ENCODE measurements at places on chromosomes 2 and 18. TPM values are rescaled to one million over a fixed set of nuclear protein-coding genes. Genes with fewer than 3 reads are reported as not detected.
A peak's percentile ranks its signal among the peaks of the same experiment; 100 is the strongest.

- peaks cover 25% of the 10 kb centered on the region for H3K4me1 ChIP-seq
- H3K27me3 ChIP-seq: no peaks in the 10 kb centered on the region
- H3K27ac ChIP-seq: peak within 1 kb of the TSS; percentile 99
- peak within 1 kb of the TSS; percentile 86 for H3K4me3 ChIP-seq
Observed at GRCh38 chr2:147844697-147845410, at the start of gene ACVR2A. Gene ACVR2A, plus strand, starts transcription at chr2:147845029. Its CDS starts 124 bp downstream, at chr2:147845153.

DNA sequence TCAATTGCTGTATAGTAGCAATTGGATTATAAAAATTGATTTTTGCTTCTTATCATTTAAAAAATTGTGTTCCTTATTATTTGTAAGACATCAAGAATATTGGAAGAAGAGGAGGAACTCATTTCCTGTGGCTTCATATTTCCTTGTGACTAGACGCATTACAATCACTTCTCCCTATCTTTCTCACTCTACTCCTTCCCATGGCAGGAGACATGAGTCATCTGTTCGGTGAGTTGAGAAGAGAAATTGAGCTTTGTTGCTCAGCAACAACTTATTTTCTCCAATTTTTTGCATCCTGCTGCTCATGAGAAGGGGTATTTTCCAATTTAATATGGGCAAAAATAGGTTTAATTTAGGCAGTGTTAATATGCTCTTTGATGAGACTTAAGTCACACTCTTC is 1783.9 kb downstream of the SUCLG1 start:
- H3K27me3 ChIP-seq: no peaks in the 10 kb centered on the region
- H3K4me1 ChIP-seq: no peaks in the 10 kb centered on the region
- no peak overlapping the region for H3K4me3 ChIP-seq

DNA sequence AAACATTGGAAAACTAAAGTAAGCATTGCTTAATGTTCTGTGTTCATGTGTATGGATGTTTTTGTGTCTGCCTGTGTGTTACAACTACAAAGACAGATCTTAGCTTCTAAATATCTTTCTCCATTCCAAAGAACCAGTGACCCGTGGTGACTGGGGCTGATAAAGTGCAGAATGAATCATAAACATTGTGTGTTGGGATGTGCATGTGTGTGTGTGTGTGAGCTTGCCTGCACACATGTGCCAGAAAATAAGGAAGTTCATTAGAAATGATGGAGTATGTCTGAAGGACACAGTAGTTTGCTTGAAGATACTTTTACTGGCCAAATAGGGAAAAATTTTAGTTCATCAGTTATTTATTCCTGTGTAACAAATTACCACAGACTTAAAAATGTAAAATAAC is 756.6 kb upstream of the CELF4 start:
- no peaks in the 10 kb centered on the region for H3K27me3 ChIP-seq
- no peaks in the 10 kb centered on the region for H3K36me3 ChIP-seq
- no peak overlapping the region for H3K27ac ChIP-seq
- H3K4me1 ChIP-seq: no peaks in the 10 kb centered on the region
- no peak overlapping the region for H3K4me3 ChIP-seq

DNA sequence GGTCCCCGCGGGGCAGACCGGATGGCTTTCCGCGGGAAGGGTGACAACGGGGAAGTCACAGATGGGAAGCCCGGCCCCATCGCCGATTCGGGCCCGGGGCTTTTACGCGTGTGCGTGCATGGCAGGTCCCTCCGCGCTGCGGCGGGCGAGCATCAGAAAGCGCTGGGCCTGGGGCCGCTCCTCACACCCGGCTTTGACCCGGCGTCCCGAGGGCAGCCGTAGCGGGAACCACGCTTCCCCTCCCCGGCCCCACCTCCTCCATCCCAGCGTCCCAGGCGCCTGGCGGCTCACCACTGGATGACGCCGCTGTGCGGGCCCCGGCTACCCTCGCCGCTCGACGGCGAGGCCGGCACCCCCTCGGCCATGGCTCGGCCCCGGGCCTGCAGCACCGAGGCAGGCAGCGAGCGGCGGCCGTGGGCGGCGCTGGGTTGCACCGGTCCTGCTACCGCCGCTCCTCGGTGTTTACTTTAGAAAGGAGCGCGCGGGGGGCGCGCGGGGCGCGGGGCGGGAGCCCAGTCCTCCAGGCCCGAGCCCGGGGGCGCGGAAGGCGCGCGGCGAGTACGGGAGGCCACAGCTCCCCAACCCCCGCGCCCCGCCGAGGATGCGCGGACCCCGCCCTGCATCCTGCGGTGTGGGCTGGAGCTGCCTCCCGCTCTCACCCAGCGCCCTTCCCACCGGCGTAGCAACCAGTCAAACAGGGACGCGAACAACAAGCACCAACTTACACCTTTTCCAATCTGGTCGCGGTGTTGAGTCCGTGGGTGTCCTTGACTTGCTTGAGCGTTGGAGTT is 806 bp downstream of the RFX8 start:
- peaks cover 19% of the 10 kb centered on the region for H3K27me3 ChIP-seq
- peaks cover 7% of the 10 kb centered on the region for H3K4me1 ChIP-seq
- peak; percentile 81 for DNase-seq
- no peaks in the 10 kb centered on the region for H3K36me3 ChIP-seq
- H3K27ac ChIP-seq: peak overlapping the region; percentile 76
- H3K4me3 ChIP-seq: peak overlapping the region; percentile 56

DNA sequence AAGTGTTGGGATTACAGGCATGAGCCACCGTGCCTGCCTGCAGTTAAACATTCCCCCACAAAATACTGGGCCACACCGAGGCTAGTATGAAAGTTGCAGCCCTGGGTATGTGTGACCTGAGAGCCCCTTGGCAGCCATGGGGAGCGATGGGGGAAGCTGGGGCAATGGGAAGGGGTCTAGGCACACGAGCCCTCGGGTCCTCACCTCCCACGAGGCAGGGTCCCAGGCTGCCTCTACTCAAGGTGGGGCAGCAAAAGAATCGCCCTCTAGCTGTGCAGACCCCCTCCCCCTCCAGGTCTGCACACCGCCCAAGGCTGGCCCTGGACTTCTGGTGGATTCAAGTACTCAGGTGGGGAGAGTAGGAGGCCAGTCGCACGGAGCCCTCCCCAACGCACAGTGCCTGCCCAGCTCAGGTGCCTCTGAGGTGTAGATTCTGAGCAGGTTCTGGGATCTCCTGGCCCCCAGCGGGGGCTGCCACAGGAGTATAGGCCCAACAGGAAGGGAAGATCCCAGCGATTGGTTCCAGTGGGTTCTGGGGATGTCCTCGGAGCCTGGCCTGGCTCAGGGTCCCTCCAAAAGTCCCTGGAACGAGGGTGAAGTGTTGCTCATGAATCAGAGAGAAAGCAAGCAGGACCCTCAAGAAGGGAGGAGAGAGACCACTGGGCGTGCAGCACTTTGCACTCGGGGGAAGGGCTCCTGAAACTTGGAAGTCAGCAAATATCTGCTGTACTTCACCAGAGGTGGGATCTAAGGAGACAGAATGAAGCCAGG is 2.6 kb downstream of the GPR35 start:
- H3K36me3 ChIP-seq: peaks cover 21% of the 10 kb centered on the region
- H3K27me3 ChIP-seq: no peaks in the 10 kb centered on the region
- no peaks in the 10 kb centered on the region for H3K4me1 ChIP-seq
- no peak for DNase-seq
- no peak overlapping the region for H3K27ac ChIP-seq
- no peak overlapping the region for H3K4me3 ChIP-seq

- no peak for DNase-seq
- H3K27ac ChIP-seq: no peak overlapping the region
- H3K4me1 ChIP-seq: no peaks in the 10 kb centered on the region
- H3K27me3 ChIP-seq: no peaks in the 10 kb centered on the region
- H3K4me3 ChIP-seq: no peak overlapping the region
Observed at GRCh38 chr2:39954346-39954745, 175.3 kb upstream of the THUMPD2 start.

GRCh38 chr2:207260947-207261346 is 95.2 kb upstream of the KLF7 start:
- peaks cover 16% of the 10 kb centered on the region for H3K4me1 ChIP-seq
- no peaks in the 10 kb centered on the region for H3K36me3 ChIP-seq

DNA sequence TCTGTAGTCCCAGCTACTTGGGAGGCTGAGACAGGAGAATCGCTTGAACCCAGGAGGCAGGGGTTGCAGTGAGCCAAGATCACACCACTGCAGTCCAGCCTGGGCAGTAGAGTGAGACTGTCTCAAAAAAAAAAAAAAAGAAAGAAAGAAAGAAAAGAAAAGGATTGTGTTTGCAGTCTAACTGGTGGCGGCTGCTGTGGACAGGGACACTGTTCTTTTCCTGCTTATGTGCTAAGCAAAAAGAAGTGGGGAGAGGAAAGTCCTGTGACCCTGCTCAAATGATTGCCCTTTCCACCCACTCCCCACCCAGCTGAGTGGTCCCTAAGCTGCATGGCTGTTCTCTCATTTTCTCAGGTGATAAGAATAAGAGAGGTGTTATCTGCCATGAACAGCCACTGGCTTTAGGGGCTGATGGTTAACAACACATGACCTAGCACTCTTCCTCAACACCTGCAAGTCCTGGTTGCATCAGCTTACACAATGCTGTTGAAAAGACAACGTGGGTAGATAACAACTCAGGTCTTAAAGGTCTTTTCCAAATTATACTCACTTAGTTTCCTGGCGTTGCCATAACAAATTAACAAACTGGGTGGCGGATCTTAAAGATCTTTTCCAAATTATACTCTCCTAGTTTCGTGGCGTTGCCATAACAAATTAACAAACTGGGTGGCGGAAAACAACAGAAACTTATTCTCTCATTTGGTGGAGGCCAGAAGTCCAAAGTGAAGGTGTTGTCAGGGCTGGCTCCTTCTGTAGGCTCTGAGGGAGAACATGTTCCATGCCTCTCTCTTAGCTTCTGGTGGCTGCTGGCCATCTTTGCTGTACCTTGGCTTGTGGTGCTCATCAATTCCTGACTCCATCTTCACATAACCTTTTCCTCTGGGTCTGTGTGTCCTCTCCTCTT is 90.3 kb upstream of the RTN4 start:
- no peak overlapping the region for H3K4me3 ChIP-seq
- H3K4me1 ChIP-seq: peaks cover 57% of the 10 kb centered on the region
- peak overlapping the region; percentile 3 for H3K27ac ChIP-seq
- no peak for DNase-seq
- H3K27me3 ChIP-seq: no peaks in the 10 kb centered on the region

DNA sequence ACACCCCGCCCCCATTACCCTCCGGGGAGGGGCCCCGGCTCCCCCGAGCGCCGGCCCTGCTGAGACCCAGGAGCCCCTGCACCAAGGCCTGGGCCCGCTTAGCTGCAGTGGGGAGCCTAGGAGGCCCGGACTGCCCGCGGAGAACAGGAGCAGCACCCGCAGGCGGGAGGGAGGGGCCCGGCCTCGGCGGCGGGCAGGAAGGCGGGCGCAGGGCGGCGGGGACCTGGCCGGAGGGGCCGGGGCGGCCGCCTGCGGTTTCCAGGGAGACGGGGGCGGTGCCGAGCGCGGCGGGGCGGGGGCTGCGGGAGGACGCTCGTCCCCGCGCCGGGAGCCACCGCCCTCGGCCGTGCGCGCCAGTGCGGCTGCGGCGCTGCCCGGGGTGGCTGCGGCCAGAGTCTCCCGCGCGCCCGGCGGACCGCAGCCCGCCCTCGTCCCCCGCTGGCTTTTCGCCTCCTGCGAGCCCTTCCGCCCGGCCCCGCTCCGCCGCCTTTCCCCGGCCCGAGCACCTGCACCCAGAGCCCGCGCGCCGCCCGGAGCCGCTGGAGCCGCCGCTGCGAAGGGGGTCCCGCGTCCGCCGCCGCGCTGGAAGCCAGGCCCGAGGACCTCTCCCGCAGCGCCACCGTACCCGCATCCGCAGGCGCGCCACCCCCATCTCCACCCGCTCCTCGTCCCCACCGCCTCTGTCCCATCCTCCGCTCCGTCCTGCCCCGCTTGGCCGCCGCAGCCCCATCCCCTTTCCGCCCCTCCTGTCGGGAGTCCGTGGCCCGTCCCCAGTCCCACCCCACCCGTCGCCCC is 17.2 kb downstream of the GPC1 start:
- no peak overlapping the region for H3K27ac ChIP-seq
- H3K4me3 ChIP-seq: peak overlapping the region; percentile 64
- no peaks in the 10 kb centered on the region for H3K36me3 ChIP-seq

DNA sequence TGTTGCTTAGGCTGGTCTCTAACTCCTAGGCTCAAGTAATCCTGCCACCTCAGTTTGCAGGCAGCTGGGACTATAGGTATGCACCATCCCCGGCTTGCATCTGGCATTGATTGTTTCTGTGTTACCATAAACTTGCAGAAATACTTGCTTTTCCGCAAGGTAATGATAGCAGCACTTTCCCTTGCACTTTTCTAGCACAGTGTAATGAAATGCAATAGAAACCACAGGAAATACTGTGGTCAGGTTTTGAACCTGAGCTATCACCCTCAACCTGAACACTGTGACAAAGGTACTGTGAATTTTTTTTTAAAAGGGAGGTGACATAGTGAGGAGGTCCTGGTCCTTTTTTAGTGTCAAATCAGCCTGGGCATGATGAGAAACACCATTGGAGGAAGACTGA is 38.3 kb downstream of the DHRS9 start:
- peaks cover 5% of the 10 kb centered on the region for H3K4me1 ChIP-seq
- no peaks in the 10 kb centered on the region for H3K36me3 ChIP-seq
- H3K4me3 ChIP-seq: no peak overlapping the region
- H3K27me3 ChIP-seq: no peaks in the 10 kb centered on the region

GRCh38 chr2:216222650-216223352 is 113.7 kb downstream of the XRCC5 start:
- no peak overlapping the region for H3K27ac ChIP-seq
- H3K4me3 ChIP-seq: no peak overlapping the region

GRCh38 chr18:75221397-75221796 is 10.8 kb downstream of the TSHZ1 start:
- H3K4me1 ChIP-seq: peaks cover 82% of the 10 kb centered on the region
- peak overlapping the region; percentile 50 for H3K27ac ChIP-seq
- no peak overlapping the region for H3K4me3 ChIP-seq
- no peaks in the 10 kb centered on the region for H3K27me3 ChIP-seq
- DNase-seq: no peak

- DNase-seq: peak; percentile 18
- H3K27me3 ChIP-seq: no peaks in the 10 kb centered on the region
- H3K4me1 ChIP-seq: no peaks in the 10 kb centered on the region
- no peak overlapping the region for H3K27ac ChIP-seq
Observed at GRCh38 chr2:158346032-158346431, 110.5 kb downstream of the CCDC148 start.

DNA sequence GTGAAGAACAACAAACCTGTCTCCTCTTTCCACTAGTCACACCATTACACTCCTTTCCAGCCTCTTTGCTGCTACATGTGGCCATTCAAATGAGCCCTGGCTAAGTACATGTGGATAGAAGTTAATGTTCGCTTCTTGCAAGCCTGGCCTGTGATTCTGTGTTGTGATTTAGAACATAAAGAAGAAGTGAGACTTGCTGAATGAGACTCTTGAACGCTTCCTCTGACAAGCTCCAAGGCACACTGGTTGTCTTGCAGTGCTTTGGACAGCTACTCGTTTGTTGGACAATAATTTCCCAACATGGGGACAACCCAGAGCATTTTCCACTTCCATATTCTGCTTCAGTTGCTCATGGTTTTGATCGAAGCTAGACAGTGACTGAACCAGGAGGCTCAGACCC is 57.3 kb downstream of the CCDC74A start:
- H3K27me3 ChIP-seq: peaks cover 19% of the 10 kb centered on the region
- no peaks in the 10 kb centered on the region for H3K36me3 ChIP-seq
- no peak overlapping the region for H3K4me3 ChIP-seq
- no peak for DNase-seq

- no peaks in the 10 kb centered on the region for H3K36me3 ChIP-seq
- peak; percentile 25 for DNase-seq
- no peak overlapping the region for H3K4me3 ChIP-seq
- peaks cover 12% of the 10 kb centered on the region for H3K4me1 ChIP-seq
Observed at GRCh38 chr2:120421830-120422175, 75.9 kb downstream of the INHBB start.

The STPG4 gene
- not detected for total RNA-seq

The NDC80 gene
- total RNA-seq: 3.6 TPM

The ARHGAP25 gene
- total RNA-seq: 2.8 TPM

The ANKRD36C gene
- 67.2 TPM for total RNA-seq

Measured in stomach (tissue), 19 donors.